ENCODE measurements at places on chromosomes 2 and 18. TPM values are rescaled to one million over a fixed set of nuclear protein-coding genes. Genes with fewer than 3 reads are reported as not detected.

DNA sequence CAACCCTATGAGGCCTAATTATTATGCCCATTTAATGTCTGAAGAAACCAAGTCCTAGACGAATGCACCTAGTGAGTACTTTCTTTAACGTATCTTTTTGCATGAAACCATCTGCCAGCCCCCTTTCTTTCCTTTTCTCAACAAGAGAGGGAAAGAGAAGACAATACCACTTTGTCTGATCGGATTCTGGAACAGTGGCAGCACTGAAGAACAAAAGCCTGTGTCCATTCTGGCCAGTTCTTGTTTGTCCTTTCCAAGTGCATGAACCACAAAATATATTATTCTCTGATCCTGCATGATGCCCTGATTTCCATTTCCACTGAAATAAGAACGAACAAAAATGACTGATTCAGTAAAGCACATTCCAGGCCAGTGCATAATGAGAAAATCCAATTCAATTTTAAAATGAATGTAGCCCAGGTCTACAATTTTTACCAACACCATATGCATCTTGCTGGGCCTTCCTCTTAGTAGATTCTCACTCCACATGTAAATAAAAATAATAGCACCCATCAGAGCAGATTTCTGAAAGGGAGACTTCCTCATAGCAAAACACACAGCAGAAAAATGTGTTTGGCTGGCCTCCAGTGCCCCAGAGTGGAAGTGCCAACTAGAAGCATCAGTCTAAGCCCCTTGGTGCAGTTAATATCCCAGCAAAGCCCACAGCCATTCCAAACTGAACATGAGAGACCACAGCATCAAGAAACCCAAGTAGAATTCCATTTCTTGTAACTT is 422.6 kb upstream of the ID2 start:
- DNase-seq, result no peak

GRCh38 chr2:164974221-164974620 is 18.9 kb upstream of the SLC38A11 start:
- no peak for DNase-seq

GRCh38 chr18:46073474-46074331 is 1.6 kb upstream of the PSTPIP2 start:
- peak; percentile 74 for DNase-seq

GRCh38 chr2:19838616-19839015 is 63.2 kb downstream of the TTC32 start:
- DNase-seq, result no peak

The SAG gene
- polyA plus RNA-seq, result 0.13 TPM

GRCh38 chr2:165443511-165443910 is 26.0 kb upstream of the CSRNP3 start:
- no peak for DNase-seq

GRCh38 chr2:213010106-213010779 is 141.2 kb downstream of the IKZF2 start:
- no peak for DNase-seq

- DNase-seq, result no peak
These were observed 1.0 kb downstream of the AGAP1 start for GRCh38 chr2:235494716-235495372.

DNA sequence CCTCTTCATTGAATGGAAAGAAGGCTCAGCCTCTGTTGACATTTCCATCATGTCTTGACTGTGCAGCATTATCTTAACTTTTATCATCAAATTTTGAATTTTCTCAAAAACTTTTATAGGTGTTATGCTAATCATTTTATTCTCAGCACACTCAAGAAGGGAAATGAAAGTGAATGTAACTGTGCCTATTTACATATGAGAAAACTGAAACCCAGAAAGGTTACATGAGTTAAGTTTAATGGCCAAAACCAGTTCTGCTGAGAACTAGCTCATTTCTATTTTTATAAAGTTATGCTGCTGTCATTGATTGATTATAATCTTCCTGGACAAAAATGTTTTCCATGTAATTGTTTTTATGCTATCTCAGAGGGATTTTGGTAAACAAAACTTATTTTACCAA is 618.8 kb upstream of the NRXN1 start:
- DNase-seq, result no peak

The CKAP2L gene
- 20.9 TPM for polyA plus RNA-seq

The KANSL1L gene
- 78.0 TPM for polyA plus RNA-seq

- DNase-seq, result no peak
These were observed 541.8 kb downstream of the SOX11 start for GRCh38 chr2:6233993-6234392.

The ASXL3 gene
- polyA plus RNA-seq, result 7.8 TPM

GRCh38 chr2:66457545-66457944 is 22.6 kb downstream of the MEIS1 start:
- DNase-seq, result no peak

DNA sequence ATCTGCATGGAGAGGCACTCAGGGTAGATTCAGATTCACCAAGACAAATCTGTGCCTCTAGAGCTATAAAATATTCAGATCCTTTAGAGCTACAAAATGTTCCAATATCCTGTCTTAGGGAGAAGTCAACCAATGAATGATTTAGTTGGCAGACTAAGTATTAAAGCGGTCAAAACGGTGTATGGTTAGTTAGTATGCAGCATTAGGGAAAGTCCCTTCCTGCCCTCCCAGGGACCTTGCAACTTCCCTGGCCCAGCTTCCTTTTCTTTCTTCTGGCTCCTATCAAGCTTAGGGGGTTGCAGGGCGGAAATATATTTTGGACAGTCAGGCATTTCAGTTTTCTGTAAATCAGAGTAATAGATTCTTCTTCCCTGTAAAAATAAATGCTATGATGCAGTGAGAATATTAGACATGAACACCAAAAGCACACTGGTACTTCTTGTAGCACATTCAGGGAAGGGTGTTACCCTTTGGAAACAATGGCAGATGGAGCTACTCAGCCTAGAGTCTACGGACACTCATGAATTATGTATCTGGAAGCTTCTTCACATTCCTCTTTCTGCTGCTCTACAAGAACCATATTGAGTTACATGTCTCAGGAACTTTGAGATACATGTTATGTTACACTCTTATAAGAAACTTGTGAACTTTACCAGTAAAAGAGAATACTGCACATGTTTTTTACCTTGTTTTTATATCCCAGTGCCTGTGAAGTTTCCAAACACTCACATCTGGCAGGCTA is 45.7 kb downstream of the CCDC93 start:
- DNase-seq, result peak; percentile 30

DNA sequence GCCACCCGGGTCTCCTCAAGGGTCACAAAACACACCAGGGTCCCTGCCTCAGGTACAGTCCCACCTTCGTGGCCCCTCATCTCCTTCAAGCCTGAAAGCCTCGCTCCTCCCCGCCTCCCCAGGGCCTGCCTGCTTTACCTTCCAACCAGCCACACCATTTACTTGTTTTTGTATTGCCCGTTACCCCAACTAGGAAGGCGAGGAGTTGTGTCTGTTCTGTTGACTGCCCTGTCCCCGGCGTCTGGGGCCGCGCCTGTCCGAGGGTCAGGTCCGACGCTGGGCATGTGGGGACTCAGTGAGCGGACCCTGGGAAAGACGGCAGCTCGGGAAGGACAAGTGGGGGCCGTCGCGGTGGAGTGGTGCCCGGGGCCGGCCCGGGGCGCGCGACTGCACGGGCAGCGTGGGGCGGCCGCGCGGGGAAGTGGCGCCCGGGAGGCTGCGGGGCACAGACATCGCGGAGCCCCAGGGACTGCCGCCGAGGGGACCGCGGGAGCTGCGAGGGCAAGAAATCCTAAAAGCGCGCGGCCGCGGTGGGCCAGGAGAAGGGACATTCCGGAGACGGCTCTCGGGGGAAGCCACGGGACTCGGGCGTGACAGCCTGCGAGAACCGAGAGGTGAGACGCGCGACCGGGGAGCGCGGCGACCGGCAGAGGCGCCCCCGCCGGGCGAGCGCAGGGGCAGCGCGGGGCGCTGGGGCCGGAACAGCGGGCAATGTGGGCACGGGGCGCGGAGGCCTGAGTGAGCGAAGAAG is 797 bp upstream of the GRHL1 start:
- DNase-seq, result peak; percentile 30
